ENCODE measurements at places on chromosomes 4 and X.

DNA sequence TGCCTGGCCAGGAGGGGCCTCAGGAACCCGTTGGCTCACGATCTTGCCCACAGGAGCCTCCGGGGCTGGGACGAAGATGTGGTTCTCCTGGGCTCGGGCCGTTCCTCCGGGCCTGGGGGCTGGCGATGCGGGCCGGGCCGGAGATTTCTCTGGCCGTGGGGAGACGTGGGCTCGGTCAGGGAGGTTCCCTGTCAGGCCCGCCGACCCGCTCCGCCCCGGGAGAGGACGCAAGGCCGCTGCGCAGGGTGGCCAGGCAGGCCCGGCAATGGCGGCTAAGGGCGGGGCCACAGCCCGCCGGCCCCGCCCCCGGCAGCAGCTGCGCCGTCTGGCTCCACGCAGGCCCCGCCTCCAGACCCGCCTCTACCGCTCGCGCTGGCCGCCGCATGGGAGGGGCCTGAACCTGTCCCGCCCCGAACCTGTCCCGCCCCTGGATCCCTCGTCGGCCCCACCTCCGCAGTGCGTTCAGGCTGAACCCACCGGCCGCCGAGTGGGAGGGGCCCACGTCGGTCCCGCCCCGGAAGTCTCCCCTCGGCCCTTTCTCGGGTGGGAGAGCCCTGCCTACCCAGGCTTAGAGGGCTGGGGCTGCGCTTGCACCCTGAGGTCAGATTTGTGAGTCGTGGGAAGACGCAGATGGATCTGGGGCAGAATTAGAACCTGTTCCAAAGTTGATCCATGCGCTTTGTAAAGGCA, at the start of gene FAM3A:
Gene FAM3A, minus strand, starts transcription at position 267 of the 690 bp plus-strand sequence. CDS start 460 bp downstream, outside the sequence.
- peak; percentile 96 for DNase-seq

GRCh38 chrX:2610246-2611170, 80.6 kb upstream of the CD99 start:
- DNase-seq, result peak; percentile 2

GRCh38 chr4:168511780-168512489, 15.1 kb downstream of the PALLD start:
- DNase-seq, result no peak

DNA sequence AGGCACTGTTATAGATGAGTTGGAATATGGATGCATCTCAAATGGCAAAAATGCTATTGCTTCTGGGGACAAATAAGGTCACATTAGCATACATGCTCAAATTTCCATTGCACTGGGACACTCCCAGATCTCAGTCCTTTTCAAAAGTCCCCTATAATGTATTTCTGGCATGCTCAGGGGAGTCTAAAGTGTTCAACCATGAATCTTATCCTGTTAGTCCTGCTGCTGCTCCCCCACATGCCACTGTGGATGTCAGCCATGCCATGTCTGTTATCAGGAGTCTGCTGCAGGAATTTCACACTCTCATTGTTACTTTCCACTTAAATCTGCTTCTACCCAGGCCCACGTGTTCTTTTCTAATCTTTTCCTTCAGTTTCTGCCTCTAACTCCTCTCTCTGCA, 1000.6 kb downstream of the CCSER1 start:
- DNase-seq, result peak; percentile 67

GRCh38 chr4:13866881-13867280, 239.4 kb upstream of the BOD1L1 start:
- no peak for DNase-seq

GRCh38 chr4:133624744-133625143, 475.6 kb downstream of the PCDH10 start:
- peak; percentile 65 for DNase-seq

- DNase-seq, result no peak
Observed at GRCh38 chr4:184416913-184417734, 57.2 kb downstream of the IRF2 start.

GRCh38 chr4:93982255-93982654, 153.7 kb downstream of the ATOH1 start:
- no peak for DNase-seq

DNA sequence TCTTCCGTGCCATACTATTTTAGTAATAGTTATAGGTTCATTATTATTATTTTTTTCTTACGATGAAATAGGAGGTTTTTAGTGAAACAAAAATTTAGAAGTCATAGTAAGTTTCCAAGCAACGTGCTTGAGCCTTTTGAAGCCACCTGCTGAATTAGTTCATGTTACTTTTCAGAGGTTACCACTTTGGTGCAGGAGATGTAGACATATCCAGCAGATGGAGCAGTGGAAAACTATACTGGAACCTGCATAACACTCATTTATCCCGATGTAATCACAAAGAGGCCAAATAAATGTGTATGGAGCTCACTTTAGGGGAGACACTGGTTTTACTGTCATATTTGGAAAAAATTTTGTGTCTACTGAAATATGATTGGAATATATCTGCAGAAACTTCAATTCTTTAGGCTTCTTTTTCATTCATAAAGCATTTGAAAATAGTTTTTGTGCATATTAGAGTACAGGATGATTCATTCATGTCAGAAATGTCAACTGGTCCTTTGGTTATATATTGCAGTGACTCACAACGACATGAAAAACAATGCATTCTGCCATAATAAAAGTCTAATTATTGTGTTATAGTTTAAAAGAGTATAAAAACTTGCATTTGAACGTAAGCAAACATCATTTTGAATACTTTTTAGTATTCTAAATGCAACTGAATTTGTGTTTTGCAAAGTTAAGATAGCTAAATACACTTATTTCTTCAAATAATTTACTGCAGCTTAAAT, 2182.9 kb upstream of the TENM3 start:
- DNase-seq, result no peak

- DNase-seq, result no peak
Observed at GRCh38 chrX:82219129-82219528, 1017.2 kb downstream of the SH3BGRL start.

- DNase-seq, result no peak
Observed at GRCh38 chr4:16824278-16824806, 74.1 kb downstream of the LDB2 start.

GRCh38 chrX:18578546-18578945, 93.4 kb downstream of the RS1 start:
- no peak for DNase-seq
